Lung microvascular endothelial cell (primary cell): ENCODE measurements at places on chromosomes 5 and 9.

DNA sequence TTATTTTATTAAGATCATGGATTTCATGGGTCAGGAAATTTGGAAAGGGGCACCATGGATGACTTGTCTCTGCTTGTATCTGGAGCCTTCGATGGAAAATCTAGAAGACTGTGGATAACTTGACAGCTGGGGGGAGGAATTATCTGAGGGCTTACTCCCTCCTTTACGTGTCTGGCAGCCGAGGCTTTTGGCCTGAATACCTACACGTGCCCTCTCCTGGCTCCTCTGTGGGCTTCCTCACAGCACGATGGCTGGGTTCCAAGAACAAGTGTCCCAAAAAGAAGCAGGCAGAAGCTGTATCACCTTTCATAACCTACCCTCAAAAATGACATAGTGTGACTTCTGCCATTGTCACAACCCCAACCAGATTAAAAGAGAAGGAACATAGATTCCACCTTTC is 228.9 kb downstream of the GRIA1 start:
- DNase-seq = no peak

GRCh38 chr9:84939774-84940173 is 270.2 kb downstream of the NTRK2 start:
- DNase-seq = no peak

- DNase-seq = no peak
Observed at GRCh38 chr5:68074633-68075032, 140.9 kb upstream of the PIK3R1 start.

GRCh38 chr5:119355244-119355638 is 578 bp upstream of the TNFAIP8 start:
- no peak for DNase-seq

DNA sequence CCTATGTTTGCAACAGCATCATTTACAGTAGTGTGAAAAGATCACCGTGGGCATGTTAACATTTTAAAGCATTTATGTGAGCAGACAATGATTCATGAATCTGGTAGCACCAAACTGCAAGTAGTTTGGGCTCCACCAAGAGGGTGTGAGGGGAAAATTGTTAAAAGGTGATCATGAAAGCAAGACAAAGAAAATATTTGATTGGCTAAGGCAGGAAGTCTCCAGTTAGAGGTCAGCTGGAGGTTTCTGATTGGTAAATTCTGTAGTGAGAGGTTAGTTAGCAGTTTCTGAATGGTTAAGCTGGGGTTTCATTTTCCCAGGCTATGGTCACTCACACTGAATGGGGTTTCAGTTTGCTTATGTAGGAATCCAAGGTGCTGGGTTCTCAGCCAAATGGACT is 13.5 kb upstream of the DRD1 start:
- DNase-seq = no peak

GRCh38 chr9:136900556-136900955 is 14.2 kb downstream of the TRAF2 start:
- no peak for DNase-seq

DNA sequence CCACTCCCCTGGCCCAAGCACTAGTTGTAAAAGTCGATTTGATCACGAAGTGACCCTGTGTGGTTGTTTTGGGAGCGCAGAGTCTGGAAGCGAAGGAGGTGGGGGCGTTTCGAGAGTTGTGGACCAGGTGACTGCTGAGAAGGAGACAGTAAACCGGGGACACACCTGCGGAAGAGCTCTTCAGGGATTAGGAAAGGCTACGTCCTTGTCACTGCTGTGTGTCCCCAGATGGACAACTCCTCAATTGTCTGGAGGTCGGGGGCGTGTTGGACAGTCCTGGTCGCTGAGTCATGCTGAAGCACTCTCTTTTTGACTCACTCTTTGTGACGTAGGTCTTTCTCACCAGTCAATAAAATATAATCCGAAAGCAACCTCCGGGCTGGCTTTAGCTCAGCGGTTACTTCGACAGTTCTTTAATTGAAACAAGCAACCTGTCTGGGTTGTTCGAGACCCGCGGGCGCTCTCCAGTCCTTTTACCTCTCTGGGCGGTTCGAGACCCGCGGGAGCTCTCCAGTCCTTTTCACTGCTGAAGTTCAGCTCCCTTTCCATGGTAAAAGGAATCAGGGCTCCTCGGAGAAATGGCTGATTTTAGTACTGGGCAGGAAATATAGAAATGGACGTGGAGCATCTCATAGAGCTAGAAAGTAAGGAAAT is 10.8 kb downstream of the ZMAT2 start:
- peak; percentile 97 for DNase-seq

- no peak for DNase-seq
Observed at GRCh38 chr9:107386396-107386795, 103.2 kb downstream of the KLF4 start.

DNA sequence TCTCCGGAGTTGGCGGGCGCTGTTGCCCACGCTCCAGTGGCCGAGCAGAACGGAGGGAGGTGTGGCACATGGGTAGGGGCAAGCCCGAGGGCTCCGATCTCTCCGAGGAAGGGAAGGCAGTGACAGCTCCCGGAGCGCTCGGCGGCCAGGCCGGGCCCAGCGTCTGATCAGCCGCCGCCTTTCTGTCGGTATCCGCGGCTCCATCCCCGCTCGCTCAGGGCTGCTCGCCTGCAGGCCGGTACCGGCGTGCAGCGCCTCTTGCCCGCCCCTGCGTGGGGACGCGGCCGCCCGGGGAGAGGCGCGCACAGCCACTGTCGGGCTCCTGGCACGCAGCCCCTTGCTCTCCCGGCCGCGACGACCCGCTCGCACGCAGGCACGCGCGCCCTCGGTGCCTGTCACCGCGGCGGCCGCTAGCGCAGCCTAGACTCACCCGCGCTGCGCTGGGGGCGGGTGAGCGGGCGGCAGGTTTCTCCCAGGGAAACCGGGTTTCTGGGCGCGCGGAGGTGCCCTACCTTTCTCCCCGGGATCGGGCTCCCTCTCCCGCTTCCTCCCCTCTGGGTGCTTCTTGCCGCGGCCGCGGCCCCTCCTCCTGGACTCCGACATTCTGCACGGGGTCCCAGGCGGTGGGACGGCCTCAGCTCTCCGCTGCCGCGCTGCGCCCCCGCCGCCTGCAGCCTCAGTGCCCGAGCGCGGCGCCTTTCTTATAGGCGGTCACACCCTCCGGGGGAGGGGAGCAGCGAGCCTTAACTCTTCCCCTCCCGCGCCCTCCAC is 108.4 kb downstream of the PSD2 start:
- peak; percentile 30 for DNase-seq

DNA sequence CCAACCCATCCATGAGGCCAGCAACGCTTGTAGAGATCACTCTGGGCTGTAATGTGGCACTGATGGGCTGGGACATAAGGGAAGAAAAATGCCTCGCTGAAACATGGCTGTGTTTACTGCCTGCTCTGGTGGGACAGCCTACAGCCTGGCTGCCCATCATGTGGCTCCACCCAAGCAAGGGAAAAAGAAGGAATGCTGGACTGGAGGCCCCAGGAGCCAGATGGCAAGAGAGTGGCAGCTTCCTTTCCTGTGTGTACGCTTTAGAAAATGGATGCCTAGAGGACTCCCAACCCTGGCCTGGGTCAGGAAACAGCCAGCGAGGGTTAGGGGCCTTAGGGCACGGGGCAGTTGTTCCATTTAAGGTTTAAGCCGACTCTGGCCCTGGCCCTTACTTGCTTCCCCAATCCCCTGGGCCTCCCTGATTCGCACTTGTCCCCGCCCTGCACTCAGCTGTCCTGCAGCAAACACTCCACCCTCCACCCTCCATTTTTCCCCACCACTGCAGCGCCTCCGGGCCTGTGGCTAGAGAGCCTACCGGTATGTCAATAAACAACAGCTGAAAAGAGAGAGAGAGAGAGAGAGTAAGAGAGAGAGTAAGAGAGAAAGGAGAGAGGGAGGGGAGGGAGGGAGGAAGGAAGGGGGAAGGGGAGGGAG is 819.4 kb downstream of the SEMA5A start:
- DNase-seq = no peak

GRCh38 chr9:80841888-80842287 is 847.5 kb downstream of the TLE1 start:
- no peak for DNase-seq

DNA sequence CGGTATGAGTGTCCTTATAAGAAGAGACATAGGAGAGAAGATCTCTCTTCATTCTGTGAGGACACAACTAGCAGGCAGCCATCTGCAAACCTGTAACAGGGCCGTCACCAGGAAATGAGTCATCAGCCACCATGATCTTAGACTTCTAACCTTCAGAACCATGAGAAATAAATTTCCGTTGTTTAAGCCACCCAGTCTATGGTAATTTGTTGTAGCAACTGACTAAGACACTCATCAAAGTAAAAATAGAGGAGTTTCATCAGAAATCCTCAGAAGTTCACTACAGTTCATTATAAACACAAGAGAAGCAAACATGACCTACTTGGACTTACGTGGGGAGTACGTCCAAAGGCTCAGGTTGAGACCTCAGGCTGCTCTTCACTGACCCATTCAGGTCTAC is 357.7 kb downstream of the SEMA5A start:
- peak; percentile 92 for DNase-seq

DNA sequence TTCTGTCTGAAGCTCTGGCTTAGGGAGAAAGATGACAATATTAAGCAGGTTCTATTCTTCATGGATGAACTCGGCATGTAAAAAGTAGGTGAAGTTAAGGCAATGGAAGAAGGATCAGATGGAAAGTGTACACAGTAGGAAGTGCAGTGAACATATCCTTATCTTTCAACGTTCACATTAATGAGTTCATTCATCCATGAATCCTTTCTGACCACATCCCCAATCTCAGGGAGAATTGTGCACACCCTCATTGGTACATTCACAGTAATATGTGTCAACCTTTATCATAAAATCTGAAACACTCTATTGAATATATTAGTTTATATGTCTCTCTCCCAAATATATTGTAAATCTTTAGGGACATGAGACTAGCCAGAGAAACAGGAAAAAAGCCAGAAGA is 5.5 kb downstream of the GIN1 start:
- DNase-seq = no peak

GRCh38 chr5:5340206-5340729 is 82.2 kb upstream of the ICE1 start:
- peak; percentile 3 for DNase-seq

- peak; percentile 90 for DNase-seq
Observed at GRCh38 chr5:154198611-154199230, 8.2 kb downstream of the GALNT10 start.

- DNase-seq = no peak
Observed at GRCh38 chr5:42994246-42994554, 45.9 kb downstream of the ANXA2R start.
